ENCODE measurements at places on chromosomes 1 and 21.

GRCh38 chr1:68173283-68173935 lies 58.9 kb downstream of the WLS start:
- DNase-seq = peak; percentile 34

GRCh38 chr1:65209005-65209885 lies 61.2 kb downstream of the AK4 start:
- DNase-seq = peak; percentile 46

DNA sequence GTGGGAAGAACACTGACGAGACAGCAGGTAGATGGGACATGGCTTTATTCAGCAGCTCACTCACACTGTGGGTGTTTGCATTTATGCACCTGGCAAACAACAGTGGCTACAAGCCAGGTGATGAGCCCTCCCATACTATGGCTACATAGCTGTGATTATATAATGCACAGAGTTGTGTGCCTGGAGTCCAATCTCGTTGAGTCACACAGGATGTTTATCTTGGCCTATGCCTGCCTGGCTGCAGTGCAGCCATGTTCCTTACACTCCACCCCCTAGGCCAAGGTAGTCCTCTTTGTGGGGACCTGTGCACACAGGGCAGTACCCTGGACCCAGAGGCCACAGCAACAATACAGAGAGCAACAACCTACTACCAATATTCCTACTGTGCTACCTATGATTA lies 1643.8 kb downstream of the MRPL39 start:
- no peak for DNase-seq

GRCh38 chr1:110618668-110619067 lies 12.5 kb upstream of the KCNA2 start:
- no peak for DNase-seq

DNA sequence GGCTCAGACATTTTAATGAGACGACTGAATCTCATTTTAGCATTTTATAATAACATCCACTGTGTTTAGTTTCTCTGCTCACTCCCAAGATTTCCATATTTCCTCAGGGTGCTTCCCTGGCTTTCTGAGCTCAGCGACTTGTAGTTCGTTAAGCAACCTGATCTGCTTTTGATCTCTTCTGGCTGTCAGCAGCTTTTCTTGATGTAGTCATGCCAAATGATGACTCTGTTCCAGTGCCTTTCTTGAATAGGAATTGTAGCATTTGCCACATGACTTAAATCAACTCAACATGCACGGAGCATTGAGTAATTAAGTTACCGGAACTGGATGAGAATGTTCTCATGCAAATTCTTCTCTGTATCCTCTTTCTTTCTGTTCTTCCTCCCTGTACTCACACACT lies 246.1 kb downstream of the FMN2 start:
- no peak for DNase-seq

DNA sequence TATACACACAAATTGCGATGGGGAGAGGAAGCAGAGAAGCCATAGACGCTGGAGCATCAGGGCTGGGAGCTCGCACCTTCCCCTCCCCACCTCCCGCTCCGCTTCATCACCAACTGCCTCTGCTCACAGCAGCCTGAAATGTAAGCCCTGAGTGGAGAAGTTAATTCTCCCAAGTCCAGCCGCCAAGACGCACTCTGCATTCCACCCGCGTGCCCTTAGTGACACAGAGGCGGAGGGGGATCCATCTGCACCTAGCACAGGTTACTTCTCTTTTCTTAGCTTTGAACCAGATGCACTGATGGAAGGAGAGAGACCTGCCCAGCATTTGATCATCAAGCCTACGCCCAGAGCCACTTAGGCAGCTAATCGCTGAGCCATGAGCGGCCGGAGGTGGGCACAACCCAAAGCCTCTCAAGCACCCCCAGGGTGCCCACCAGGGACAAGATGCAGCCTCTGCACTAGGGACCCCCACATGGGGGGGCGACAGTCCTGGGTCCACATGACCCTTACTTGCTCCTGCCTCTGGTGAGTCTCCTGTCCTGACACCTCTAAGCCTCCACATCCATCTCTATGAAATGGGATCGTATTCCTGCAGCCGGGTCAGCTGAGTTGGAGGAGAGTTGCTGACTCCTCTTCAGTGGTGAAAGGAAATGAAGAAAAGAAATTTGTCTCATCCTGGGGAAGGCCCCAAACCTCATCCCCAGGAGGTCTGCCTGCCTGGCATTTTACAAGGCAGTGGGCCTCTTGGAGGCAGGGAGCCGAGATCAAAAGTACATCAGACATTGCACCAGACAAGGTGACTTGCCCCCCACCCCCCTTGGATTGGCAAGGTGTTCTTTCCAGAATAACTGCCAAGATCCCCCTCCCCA lies 316.2 kb downstream of the MATN1 start:
- DNase-seq = no peak

DNA sequence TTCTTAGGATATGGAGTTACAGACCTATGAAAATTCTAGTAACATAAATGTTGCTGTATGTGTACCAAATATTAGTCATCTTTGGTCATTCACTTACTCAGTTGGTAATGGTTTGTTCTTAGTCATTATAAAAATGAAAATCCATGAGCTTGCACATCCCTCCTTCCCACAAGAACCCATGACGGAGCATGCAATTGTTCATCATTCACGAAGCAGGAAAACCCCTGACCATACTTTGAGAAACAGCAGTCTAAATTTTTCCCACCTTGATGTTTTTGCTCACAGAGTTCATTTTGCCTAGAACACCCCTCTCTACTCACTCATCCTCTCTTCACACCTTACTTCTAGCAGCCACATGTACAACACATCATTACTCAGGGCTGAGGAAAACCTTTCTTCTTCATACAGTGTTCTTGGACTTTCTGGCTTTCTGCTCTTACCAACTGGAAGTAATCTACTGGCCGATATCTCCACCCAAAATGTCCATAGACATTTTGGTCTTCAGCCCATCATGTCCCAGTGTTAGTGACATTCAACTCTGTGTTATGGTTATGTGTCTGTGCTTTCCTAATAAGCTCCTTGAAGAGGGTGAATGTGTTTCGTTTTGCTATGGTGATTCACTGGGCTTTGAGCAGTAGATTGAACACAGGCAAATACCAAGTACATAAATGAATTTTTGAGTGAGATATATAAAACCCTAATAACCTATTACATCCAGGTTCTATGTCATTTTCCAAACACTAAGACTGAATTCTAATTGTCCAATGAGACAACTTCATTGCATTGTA lies 189.9 kb downstream of the ZC3H11B start:
- no peak for DNase-seq

DNA sequence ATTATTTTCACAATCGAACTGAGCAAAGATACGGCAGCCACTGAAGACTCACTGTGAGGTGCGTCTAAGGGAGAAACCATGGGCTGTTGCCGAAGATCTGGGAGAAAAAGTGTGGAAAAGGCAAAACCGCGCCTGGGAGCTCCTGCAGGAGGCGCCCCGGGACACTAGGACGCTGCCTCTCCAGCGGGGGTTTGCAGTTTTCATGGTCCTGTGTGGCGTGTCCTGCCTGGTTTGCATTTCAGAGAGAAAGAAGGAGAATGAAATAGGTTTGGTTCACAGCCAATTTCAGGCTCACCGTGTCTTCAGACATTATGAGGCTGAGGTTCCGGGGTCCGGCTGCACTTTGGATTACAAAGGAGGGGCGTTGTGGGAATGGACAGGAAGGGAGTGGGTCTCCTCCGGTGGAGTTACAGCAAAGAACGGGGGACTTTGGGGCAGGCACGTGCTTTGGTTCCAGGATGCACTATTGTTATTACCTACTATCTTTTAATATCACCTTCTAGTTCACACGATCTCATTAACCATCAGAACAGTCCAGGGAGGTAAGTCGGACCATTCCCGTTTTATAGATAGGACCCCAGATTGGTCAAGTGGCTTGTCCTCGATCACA lies 179.8 kb downstream of the DYRK1A start:
- DNase-seq = no peak

- no peak for DNase-seq
Observed at GRCh38 chr1:16203550-16203949, 8.9 kb downstream of the ARHGEF19 start.

- no peak for DNase-seq
Observed at GRCh38 chr1:114173680-114174079, 20.0 kb upstream of the SYT6 start.

DNA sequence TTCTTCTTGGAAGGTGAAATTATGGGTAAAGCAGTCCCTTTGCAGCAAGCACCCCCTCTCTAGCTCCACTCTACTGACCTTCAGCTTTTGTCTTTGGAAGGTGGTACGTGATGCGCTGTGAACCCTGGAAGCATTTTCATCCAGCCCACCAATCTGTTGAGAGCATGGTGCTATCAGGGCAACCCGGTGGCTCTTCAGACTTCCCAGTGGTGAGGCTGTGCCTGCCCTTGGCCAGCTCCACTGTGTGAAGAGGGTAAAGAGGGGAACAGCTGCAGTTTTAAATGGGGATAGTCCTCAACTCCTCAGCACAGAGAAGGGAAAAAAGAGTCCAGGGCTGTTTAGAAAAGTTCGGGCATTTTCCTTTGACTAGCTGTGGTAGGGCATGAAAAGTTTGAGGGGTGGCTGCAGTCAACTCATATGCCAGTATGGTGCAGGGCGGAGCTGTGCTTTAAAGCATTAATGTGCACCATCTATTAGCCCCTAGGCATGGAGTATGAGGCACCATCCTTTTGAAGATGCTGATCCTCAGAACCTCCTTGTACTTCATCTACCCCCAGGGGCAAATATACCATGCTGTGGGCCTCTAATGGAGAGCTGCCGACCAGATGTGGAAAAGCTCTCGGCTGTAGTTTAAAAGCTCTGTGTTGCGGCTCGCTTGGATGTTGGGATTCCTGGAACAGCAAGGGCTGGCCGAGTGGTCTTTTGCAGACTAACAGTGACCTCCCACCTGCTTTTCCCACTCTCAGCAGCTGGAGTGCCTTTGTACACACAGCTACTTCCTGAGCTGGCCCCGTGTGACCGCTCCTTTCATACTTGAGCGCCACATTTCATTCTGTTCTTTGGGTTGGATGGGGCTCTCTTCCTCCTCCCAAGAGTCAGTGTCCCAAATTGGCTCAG lies 123.0 kb downstream of the PEX14 start:
- no peak for DNase-seq

DNA sequence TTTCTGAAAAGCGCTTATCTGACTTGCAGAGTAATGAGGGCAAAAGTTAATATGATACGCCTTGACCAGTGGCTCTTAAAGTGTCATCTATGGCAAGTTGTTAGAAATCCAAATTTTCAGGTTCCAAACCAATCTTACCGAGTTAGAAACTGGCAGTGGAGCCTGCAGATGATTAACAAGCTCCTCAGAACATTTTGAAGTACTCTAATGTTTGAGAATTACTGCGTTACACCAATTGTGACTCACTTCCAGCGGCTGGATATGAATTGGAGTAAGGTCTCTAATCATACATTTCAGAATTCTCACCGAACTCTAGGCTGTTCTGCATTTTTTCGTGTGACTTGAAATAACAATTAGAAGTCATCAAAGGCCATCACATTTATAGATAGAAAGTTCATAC lies 73.5 kb upstream of the TMPRSS15 start:
- no peak for DNase-seq

DNA sequence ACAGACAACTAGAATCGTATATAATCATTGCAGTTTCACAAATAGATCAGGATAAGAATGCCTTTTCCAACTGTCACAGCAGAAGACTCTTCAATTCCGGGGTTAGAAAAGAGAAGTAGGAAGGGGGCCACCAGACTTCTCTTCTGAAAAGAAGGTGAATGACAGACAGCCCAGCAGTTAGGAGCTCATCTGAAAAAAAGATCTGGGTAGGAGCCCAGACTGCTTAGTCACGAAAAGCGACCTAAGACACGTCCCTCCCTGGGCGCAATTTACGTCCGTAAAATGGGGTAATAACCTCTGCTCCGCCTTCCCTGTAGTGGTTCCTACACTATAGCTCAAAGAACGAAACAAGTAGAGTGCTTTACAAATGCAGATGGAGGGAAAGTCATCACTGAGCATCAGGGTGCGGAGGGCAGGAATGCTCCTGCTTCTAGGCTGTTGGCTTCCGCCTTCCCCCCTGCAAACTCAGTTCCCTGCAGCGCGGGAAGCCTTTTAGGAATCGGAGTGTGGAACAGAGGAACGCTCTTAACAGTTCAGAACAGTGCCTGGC lies 582 bp downstream of the ORC1 start:
- DNase-seq = no peak

- DNase-seq = no peak
Observed at GRCh38 chr1:40872276-40872675, 10.1 kb upstream of the CITED4 start.

- no peak for DNase-seq
Observed at GRCh38 chr1:100834777-100835660, 59.6 kb downstream of the EXTL2 start.

- DNase-seq = no peak
Observed at GRCh38 chr1:119294722-119295121, 73.9 kb upstream of the HAO2 start.

DNA sequence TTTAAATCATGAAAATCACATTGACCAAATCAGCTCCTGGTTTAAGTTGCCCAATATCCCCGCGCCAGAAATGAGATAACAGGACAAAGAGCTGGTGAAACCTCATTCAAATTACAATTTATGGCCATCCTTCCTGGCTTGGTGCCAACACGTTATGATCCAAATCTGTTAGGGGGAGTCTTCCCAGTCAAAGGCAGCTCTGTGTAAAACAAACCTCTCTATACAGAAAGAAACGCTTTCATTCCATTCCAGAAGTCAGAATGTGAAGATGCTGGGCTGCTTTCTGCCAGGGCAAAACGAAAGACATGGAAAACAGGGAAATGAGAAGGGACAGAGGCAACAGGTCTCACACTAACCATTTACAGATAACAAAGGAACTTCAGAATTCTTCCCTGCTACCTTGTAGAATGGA lies 53.5 kb upstream of the TIAM1 start:
- peak; percentile 86 for DNase-seq

DNA sequence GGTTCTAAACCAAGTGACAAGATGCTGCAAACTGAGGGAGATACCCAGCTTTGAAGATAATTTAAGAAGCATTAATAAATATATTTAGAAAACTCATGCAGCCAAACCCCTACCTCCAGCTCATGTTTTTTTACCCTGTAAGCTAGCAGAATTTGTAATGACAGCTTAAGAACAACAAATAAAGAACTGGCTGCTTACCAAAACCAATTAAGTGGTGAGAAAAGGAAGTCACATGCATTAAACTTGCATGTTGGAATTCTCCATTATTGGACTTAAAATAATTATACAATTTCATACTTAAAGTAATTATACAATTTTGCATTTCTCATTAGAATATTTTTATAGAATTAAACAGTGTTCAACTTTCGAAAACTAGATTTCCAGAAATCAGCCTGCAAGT lies 75.6 kb upstream of the CNIH3 start:
- no peak for DNase-seq

DNA sequence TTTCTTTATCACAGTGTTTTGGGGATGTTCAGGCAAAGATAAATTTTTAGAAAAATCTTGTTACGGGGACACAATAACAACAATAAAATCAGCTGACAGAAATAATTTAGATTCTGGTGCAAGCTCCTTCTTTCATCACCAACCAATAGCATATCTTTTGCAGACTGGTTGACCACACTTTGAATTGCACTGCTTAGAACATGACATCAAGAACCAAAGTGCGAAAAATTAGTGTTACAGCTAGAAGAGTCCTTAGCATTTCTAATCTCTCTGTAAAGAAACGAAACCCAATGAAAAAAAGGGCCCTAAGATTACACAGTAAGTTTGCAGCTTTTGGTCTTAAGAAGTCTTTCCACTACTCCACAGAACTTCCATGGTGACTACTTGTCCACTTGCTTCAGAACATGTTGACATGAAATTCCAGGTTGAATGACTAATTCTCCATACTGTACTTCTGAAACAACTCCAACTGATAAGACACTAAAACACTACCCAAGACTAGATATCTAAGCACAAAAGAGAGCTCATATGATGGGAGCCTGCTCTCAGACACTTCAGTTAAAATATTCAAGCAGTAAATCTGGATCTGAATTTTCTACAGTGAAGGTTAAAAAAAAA lies 31.3 kb downstream of the XKR8 start:
- DNase-seq = no peak

GRCh38 chr21:29155118-29155932 lies 24.9 kb downstream of the MAP3K7CL start:
- DNase-seq = peak; percentile 43

All from NCI-H526 (cell line).